Adrenal gland (tissue), 19 donors: ENCODE measurements at places on chromosomes 11 and 22.

GRCh38 chr11:10461276-10461790 is 6.3 kb downstream of the AMPD3 start:
- no peak for DNase-seq

DNA sequence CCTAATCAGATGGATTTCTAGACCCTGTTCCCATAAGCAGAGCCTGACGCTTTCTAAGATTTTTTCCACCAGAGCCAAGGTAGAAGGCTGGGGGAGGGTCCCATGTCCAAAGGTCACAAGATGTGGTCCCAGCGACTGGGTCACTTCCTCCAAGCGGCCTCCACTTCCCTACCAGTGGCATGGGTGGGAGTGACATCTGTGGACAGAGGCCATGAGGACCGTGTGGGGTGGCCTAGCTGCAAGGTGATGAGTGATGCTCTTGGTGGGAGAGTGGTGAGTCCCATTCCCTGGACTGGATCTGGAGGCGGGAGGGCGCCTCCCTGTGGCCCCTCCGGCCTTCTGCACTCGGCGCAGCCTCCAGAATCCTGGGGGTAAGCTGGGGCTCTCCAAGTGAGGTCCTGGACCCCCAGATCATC is 32.4 kb upstream of the PRR5 start:
- no peak for DNase-seq

DNA sequence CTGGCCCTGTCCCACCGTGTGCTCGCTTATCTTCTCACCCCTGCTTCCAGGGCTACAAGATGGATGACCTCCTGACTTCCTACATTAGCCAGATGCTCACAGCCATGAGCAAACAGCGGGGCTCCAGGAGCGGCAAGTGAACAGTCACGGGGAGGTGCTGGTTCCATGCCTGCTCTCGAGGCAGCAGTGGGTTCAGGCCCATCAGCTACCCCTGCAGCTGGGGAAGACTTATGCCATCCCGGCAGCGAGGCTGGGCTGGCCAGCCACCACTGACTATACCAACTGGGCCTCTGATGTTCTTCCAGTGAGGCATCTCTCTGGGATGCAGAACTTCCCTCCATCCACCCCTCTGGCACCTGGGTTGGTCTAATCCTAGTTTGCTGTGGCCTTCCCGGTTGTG is 86.5 kb downstream of the MYO7A start:
- DNase-seq: no peak

DNA sequence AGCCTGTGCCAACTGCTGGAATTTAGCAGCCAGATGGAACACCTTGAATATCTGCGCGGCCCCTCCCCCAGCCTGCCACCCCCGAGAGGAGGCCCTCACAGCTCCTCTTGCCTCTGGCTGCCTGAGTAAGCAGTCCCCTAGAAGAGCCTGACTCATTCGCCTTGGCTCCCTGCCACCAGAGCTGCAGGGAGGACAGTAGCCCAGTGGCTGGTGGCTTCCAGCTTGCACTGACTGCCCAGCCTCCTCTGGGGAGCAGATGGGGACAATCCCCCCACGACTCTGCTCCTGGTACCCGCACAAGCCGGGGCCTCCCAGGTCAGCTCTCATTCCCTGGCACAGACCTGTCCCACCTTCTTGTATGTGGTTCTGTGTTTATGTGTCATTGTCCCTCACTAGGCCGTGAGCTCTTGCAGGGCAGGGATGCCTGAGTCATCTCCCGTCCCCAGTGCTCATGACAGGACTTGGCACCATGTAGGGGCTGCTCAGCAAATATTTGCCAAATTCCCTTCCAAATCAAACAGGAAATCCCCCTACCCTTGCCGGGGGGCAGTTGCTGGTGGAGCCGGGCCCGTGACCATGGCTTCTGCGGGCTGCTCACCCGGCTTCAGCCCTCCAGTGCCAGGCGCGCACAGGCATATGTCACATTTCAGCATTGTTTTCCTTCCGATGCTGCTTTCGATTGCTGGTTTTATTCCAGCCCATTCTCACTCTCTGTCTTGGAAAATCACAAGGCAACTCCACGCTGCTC is 43.6 kb downstream of the CACNG2 start:
- peak; percentile 98 for DNase-seq

DNA sequence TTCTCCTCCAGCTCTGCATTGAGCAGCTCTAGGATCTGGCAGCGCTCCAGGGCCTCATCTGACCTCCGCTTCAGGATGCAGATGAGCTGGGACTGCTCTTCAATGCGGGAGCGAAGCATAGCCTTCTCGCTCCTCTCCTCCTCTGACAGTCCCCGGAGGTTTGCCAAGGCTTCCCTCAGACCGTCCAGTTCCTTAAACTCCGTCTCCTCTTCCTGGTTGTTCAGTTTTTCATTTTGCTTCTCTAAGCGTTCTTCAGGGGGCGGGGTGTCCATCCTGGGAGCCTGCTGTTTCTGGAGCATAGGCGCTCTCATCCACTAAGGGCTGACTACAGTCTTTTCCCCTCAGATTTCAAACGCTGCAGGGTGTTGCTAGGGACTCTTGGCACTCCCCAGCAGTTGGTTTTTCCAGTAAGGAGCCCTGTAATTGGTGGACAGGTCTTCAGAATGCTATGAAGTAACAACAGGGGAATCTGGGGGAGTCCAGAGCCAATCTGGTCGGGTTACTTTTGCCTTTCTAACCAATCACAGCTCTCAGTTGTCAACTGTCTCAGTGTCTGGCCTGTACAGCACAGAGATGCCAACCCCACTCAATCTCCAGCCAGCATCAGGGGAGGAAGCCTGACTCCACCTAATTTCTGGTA is at the start of gene CCDC89:
CCDC89 (minus strand) TSS at position 376 of the 640 bp plus-strand sequence; CDS start at position 311, 65 bp downstream.
- DNase-seq: peak; percentile 48

DNA sequence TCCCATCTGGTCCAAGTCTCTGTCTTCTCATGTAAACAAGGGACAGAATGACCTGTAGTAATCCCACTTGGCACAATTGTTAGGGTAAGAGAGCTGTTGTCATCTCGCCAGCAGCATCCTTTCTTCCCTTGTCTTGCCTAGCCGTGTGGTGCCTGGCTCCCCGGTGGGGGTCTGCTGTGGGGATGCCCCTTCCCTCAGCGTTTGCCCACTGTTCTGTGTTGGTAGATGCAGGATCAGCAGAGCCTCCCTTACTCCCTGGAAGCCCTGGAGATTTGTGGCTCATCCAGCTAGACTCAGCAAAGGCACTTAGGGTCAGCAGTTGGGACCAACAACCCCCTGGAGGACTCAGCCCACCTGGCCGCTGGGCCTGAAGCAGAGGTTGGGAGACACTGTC is 13.0 kb downstream of the ACO2 start:
- no peak for DNase-seq

DNA sequence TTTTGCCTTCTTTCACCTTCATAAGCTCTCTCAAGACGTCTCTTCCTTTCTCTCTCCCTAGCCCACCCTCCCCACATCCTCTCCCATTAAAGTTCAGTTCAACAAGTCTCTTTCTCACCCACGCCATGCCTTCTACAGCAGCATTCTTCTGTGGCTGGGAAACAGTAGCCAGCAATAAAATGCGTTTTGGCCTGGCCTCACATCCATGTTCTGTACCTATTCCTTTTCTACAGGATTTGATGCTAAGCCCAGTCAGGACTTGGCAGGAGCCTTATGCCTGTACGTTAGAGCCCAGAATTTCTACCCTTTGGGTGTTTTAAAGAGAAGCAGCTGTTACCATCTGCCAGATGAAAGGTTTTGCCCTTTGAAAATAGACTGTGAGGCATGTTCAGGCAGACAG is 7.1 kb upstream of the CD44 start:
- no peak for DNase-seq

DNA sequence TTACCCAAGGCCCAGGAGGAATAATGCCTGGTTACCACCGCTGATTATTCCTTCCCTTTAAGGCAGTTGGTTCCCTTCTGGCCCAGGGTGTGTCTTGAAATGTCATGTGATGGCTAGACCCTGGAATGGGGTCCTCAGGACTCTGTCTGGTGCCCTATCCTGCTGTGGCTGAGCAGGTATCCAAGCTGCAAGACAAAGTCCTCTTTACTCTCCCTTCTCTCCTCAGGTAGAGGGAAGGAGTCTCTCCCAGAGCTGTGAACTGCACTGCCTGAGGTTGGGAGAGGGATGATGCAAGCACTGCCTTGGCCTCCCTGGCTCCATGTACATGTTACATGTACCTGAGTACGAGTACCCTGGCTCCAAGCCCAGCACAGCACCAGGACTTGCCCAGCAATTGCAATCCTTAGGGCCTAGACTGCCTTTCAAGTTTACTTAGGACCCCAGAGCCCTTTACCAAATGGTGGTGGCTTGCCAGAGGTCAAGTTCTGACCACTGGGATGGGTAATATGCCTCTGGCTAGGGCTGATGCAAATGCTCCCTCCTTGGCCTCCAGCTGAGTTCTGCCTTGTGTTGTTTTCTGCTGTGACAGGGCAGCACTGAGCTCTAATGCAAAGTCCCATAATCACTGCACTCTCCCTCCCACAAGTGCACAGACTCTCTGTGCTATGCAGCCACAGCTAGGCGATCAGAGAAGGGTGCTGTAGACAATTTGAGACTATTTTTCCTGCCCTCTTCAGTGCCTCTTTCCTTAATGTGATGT is 20.7 kb upstream of the AQP11 start:
- no peak for DNase-seq

GRCh38 chr11:120880498-120881175 is 143.3 kb upstream of the TBCEL start:
- DNase-seq: no peak

GRCh38 chr11:67640758-67641337 is 1.3 kb upstream of the TBX10 start:
- DNase-seq: no peak

GRCh38 chr22:40040927-40041326 is 46.2 kb downstream of the FAM83F start:
- peak; percentile 51 for DNase-seq

GRCh38 chr11:47242596-47243192 is 5.9 kb downstream of the ACP2 start:
- DNase-seq: no peak

DNA sequence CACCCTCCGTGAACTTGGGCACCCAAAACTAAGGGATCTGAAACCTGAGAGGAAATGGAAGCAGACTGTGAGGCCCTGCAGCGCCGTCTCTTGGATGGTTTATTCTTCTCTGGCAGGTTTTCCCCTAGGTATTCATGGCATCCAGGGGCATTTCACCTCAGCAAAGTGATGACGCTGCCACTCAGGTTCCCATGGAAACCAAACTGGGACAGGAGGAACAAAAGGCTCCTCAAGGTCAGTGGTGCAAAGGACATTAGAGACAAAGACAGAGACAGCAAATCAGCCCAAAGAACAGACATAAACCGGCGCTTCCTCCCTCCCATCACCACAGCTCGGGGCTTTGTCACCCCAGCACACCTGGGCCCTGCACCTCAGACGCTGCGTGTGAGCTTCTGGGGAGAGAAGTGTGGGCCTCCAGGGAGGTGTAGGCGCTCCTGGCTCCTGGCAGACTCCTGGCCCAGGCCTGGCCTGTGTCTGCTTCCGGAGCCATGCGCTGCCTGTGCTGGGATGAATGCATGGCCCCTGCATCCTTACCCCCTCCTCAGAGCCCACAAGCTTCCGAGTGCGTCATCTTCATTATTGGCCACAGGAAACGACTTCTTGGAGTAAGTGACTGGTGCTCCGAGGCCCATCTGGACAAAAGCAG is 5.9 kb downstream of the TP53AIP1 start:
- DNase-seq: peak; percentile 35

DNA sequence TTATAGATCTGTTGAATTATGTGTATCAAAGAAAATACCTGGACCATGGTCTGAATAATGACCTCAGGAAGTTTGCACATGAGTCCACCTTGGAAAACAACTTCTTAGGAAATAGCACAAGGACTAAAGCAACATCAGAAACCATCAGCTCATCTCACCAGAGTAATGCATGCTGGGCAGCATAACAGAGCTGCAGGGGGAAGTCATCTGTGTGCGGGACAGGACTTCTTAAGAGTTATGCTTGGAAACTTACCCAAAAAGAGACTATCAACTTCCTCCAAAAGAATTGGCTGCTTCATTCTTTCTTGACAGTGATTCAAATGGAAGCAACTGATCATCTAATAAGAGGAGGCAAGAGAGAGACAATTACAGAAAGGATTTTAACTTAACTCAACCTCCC is 2.5 kb downstream of the OR56B4 start:
- DNase-seq: no peak

DNA sequence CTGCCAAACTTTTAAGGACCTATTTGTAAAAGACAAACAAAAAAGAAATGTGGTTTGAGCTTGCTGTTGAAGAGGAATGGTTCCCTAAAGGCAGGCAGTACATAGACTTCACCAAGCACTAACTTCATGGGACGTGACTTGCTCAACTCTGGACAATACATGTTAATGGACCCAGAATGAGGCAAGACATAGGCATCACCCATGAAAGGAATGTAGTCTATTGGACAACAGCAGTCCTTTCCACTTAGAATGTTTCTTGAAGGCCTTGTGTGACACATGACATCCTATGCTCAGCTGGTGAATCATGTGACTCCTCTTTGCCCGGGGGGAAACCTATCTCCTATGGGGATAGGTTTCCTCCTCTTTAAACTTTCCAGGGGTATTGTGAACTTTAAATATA is 246.4 kb upstream of the BLID start:
- DNase-seq: no peak

DNA sequence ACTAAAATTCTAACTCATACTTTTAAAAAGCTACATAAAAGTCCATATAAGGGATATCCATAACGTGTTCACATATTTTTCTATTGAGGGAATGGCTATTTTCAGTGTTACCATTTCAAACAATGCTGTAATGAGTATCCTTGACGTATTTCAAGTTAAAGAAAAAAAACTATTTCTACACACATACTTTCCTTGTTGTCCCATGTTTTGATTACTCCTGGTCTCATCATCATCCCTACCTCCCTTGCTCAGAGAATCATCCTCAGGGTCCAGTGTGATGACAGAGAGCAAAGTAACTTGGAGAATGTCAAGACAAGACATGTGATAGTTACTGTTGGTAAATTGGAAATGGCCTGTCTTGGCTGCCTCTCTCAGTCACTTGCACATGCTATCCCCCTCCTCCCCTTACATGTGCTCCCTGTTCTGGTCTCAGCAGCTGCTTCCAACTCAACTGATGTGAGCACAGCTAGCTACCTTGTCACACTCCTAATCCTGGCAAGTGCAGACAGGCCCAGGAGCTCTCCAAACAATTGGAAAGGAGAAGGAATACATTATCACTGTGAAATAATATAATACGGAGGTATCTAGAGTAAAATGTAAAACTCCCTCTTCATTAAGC is 21.8 kb downstream of the NUMA1 start:
- DNase-seq: no peak

- no peak for DNase-seq
Measured at GRCh38 chr11:96388891-96389719, 607 bp downstream of the CCDC82 start.

- DNase-seq: peak; percentile 100
Measured at GRCh38 chr11:65487467-65488272, 11.2 kb upstream of the MALAT1 start.

DNA sequence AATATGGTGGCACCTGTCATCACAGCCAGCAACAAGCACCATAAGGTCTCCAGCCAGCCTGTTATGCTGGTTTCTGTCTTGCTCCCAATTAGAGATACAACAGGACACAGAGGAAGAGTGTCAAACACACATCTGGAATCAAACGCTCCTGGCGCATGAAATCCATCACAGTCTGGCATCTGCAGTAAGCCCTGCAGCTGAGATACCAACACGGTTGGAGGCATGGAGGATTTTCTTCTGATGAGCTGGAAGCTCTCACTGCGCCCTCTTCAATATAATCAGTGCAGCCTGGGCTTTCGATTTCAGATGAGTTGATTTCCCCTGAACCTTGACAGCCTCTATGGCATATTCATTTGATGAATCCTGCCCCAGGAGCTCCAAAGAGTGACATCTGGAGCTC is 27.8 kb upstream of the CARS1 start:
- DNase-seq: no peak
